Naive thymus-derived CD8-positive, alpha-beta T cell (primary cell): ENCODE measurements at places on chromosomes 11 and 22.

GRCh38 chr22:37289156-37289735 is 6.9 kb downstream of the CYTH4 start:
- peak overlapping the region; percentile 77 for H3K27ac ChIP-seq
- H3K4me1 ChIP-seq: peaks cover 87% of the 10 kb centered on the region
- no peaks in the 10 kb centered on the region for H3K27me3 ChIP-seq
- peaks cover 38% of the 10 kb centered on the region for H3K36me3 ChIP-seq
- peak overlapping the region; percentile 16 for H3K4me3 ChIP-seq
- DNase-seq: no peak

- no peak for DNase-seq
- no peak overlapping the region for H3K27ac ChIP-seq
Observed at GRCh38 chr11:110305169-110306018, 9.0 kb upstream of the RDX start.

GRCh38 chr22:37267135-37267587 is 15.1 kb upstream of the CYTH4 start:
- H3K4me3 ChIP-seq: peak overlapping the region; percentile 89
- H3K36me3 ChIP-seq: no peaks in the 10 kb centered on the region
- peaks cover 32% of the 10 kb centered on the region for H3K4me1 ChIP-seq
- H3K27ac ChIP-seq: peak overlapping the region; percentile 96
- peak; percentile 68 for DNase-seq

- H3K27ac ChIP-seq: no peak overlapping the region
- DNase-seq: peak; percentile 12
- H3K4me1 ChIP-seq: peaks cover 12% of the 10 kb centered on the region
- H3K4me3 ChIP-seq: no peak overlapping the region
- H3K36me3 ChIP-seq: no peaks in the 10 kb centered on the region
Observed at GRCh38 chr22:27885977-27886842, 32.8 kb downstream of the PITPNB start.

- H3K36me3 ChIP-seq: peaks cover 1% of the 10 kb centered on the region
- H3K27me3 ChIP-seq: no peaks in the 10 kb centered on the region
- peaks cover 6% of the 10 kb centered on the region for H3K4me1 ChIP-seq
- peak; percentile 53 for DNase-seq
- no peak overlapping the region for H3K4me3 ChIP-seq
- H3K27ac ChIP-seq: no peak overlapping the region
Observed at GRCh38 chr11:2569731-2570210, 125.0 kb downstream of the KCNQ1 start.

DNA sequence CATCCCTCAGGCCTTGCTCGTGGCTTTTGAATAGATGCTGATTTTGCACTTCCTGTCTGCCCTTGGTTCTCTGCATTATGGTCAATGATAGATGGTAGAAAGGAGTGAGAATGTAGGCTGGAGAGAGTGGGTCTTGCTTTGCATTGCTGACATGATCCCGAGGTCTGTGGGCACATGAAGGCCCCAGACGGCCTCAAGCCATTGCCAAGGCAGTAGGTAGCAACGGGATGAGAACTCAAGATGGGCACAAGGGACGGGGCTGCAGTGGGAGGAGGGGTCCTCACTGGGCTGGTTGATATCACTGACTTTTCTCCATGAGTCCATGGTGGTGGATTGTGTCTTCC is 54.0 kb downstream of the GAB4 start:
- no peaks in the 10 kb centered on the region for H3K27me3 ChIP-seq
- no peaks in the 10 kb centered on the region for H3K36me3 ChIP-seq
- DNase-seq: no peak

GRCh38 chr22:45185718-45186514 is 22.2 kb downstream of the NUP50 start:
- H3K27ac ChIP-seq: peak overlapping the region; percentile 23
- no peaks in the 10 kb centered on the region for H3K27me3 ChIP-seq
- H3K4me1 ChIP-seq: peaks cover 5% of the 10 kb centered on the region
- H3K4me3 ChIP-seq: no peak overlapping the region

- peaks cover 86% of the 10 kb centered on the region for H3K36me3 ChIP-seq
- DNase-seq: no peak
- H3K4me1 ChIP-seq: peaks cover 11% of the 10 kb centered on the region
- H3K27me3 ChIP-seq: no peaks in the 10 kb centered on the region
- no peak overlapping the region for H3K4me3 ChIP-seq
Observed at GRCh38 chr11:74846770-74847169, 98.1 kb downstream of the RNF169 start.

- H3K27me3 ChIP-seq: peaks cover 2% of the 10 kb centered on the region
- DNase-seq: no peak
- H3K27ac ChIP-seq: no peak overlapping the region
- no peaks in the 10 kb centered on the region for H3K4me1 ChIP-seq
Observed at GRCh38 chr22:47381240-47381639, 618.8 kb downstream of the TBC1D22A start.

DNA sequence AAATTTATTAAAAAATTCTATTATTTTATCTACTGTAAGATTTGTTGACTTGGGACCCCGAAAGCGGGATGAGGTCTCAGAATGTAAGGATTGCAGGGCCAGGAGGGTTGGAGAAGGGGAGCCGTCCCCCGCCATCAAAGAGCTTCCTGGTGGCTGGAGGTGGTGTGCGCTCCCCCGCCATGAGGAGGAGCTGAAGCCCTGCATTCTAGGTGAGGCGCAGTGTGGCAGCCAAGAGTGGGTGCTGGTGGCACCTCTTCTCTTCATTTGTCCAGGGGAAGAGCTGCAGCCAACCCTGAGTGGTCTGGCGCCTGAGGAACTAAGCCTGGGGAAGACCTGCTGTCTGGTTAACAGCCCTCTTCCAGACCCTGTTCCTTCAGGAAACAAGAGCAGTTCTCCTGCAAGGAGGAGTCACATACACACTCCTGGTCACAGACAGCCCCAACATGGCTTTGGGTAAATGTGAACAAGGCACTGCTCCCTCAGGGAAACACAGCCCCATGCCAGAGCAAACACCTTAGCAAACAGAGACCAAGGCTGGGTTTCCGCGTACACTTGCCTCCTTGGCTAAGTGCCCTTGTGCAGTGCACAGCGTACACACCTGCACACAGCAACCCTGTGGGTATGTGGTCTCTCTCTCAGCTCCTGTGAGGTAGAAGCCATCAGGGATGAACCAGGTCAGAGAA is 17.3 kb downstream of the RTN4RL2 start:
- peak overlapping the region; percentile 87 for H3K4me3 ChIP-seq
- H3K27ac ChIP-seq: no peak overlapping the region
- H3K4me1 ChIP-seq: peaks cover 22% of the 10 kb centered on the region

DNA sequence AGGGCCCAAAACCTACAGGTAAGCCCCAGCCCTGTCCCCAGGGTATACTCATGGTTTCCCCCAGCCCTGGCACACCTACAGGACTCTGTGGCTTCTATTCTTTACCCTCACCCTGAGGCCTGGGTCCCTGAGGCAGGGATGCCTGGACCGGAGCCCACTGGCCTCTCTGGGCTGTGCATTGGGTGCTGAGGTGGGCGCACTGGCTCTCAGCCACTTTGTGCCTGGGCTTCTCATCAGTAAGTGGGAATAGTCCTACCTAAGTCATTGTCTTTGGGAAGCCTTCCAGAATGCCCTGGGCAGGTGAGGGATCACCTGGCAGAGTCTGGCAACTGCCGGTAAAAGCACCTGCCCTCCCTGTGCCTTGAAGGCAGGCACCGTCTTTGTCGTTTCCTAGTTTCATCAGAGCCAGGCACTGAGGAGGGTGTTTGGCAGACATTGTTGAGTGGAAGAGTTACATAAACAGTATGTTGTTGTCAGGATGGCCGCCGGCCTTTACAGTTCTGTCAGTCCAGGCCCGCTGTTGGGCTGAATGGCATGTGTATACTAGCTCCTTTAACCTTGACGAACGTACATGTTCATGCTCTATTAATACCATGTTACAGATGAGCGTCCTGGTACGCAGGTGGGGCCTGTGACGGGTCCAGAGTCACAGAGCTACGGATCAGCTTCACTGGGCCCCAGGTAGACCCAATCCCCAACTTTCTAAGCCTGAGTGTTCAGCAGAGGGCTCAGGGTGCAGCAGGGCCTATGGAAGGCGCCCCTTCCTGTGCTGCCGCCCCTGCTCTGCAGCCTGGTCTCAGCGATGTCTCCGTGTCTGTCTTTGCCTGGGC is 23.0 kb downstream of the SHANK3 start:
- no peaks in the 10 kb centered on the region for H3K4me1 ChIP-seq
- peaks cover 3% of the 10 kb centered on the region for H3K27me3 ChIP-seq
- no peaks in the 10 kb centered on the region for H3K36me3 ChIP-seq
- no peak overlapping the region for H3K27ac ChIP-seq

GRCh38 chr11:14932447-14932846 is 39.7 kb downstream of the CALCA start:
- H3K27me3 ChIP-seq: no peaks in the 10 kb centered on the region
- peaks cover 11% of the 10 kb centered on the region for H3K36me3 ChIP-seq
- no peak for DNase-seq
